ENCODE measurements at places on chromosomes 4 and X.

DNA sequence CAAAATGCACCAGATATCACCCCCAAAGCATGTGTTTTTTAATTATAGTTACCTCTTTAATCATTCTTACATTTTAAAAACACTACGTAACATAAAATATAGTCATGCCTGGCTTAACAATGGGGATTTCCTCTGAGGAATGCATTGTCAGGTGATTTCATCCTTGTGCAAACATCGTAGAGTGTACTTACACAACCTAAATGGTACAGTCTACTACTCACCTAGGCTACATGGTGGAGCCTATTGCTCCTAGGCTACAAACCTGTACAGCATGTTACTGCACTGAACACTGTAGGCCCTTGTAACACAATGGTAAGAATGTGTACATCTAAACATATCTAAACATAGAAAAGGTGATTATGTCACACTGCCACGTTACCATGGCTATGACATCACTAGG lies 208.6 kb downstream of the SPOCK3 start:
- no peak for DNase-seq

GRCh38 chr4:137361756-137362470 lies 170.4 kb downstream of the PCDH18 start:
- DNase-seq, result no peak

DNA sequence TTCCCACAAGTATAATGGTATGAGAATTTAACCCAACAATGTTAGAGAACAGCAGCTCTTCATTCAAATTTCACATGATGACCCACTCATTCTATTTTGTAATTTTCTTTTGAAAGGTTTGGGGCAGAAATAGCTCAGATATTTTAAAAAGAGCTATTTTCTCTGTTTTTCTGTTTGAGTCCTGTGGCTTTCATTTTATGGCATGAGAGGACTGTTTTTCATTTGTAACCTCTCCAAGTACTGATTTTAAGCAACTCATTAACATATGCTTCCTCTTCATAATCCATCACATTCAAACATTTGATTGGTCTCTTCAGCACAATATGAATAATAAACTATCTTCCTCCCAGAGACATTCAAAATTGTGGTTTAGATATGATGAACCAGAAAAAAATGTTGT lies 129.0 kb upstream of the TEX13A start:
- no peak for DNase-seq

DNA sequence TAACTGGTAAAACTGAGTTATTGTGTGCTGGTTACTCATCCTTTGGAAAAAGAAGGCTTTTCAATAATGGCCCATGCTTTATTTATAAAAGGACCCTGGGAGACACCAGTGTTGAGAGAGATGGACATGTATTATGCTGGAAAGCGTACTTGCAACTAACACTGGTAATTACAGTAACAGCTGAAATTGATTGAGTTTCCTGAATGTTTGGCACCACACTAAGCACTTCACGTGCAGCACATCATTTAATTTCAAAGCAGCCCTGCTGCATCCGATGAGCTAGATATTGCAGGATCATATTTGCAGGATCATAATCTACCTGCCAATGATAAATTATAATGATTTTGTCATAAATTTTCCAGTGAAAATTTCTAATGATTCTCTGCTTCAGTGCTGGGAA lies 81.5 kb downstream of the QRFPR start:
- DNase-seq, result no peak

GRCh38 chr4:188091-188490 lies 63.8 kb downstream of the ZNF718 start:
- DNase-seq, result no peak

DNA sequence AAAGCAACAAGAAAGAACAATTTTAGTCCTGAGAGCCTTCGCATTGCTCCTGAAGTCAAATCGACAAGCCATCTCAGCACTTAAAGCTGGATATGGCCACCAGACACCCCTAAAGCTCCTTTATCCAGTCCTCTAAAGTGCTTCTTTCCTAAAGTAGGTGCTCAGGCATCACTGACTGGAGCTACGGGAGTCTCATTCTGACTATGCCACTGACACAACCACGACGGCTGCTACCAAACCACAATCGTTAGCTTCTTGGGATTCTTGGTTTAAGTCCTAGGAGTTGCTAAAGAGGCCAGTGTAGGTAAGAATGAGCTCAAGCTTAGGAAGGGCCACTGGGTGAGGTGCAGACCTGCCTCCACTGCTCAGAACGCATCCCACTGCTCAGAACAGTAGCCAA lies 1.0 kb downstream of the SLC10A6 start:
- DNase-seq, result no peak

- DNase-seq, result no peak
These were observed 32.0 kb upstream of the COL25A1 start for GRCh38 chr4:109334129-109335105.

DNA sequence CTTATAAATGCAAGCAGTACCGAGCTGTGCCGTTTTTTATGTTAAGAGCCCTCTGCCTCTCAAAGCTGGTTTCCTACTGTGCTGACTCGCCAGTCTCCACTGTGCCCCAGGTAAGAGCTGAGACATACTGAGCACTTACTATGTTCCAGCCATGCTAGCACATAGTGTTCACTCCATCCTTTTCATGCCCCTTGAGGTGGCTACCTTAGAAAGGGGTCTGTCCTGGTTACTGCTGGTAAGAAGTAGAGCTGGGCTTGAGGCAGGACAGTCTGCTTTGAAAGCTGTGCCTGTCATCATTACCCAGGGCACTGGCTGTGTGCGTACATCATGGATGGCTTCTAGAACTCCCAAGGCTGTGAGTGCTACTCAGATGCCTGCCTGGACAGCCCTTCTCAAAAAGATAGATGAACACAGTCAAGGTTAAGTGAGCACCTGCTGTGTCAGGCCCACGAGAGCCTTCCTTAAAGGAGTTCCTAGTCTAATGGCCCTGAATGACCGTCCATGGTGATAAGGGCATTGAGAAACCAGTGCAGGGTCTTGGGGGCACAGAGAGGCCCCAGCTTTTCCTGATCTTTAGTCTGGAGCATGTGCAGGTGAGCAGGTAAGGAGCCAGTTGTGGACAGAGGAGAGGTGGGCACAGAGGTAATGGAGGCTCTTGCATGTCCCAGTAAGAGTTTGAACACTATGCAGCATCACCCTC lies 1.6 kb downstream of the STK32B start:
- DNase-seq, result no peak

DNA sequence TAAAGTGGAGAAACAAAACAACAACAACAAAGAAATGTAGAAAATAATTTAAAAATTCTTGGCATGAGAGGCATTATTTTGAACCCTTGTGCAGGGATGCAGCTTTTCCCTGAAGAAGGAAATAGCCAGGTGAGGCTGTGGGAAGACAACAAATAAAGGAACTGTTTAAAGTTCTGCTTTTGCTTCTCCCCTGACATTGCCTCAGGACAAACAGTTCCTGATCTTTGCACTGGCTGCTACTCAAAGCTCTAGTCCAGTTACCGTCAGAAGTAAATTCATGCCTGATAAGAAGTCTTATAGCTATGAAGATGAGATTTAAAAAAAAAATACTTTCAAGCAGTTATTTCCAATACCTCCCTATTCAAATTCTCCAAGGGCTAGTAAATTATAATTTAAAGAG lies 233.8 kb downstream of the IL15 start:
- DNase-seq, result no peak

DNA sequence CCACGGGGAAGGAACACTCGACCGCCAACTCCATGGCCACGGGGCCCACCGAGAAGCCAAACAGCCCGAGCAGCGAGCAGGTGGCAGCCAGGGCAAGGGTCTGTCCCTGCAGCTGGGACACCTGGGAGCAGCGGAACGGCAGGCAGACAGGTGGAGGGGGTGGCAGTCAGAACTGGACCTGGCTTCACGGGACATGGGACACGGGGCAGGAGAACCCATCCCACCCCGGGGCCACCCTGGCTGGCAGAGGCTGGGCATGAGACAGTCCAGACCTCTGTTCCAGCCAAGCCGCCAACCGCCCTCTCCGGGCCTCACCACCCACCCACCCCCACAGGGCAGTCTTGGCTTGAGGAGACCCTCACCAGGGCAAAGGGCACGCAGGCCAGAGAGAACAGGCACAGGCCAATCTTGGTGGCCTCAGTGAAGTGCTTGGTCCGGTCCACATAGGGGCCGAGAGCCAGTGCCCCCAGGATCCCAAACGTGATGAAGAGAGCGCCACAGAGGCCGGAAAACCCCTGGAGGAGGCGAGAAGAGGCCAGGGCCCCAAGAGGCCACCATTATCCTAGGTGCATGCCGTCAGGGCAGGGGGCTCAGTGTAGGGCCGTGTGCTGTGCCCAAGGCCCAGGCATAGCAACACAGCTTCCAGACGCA lies 5.6 kb downstream of the SLC49A3 start:
- no peak for DNase-seq

DNA sequence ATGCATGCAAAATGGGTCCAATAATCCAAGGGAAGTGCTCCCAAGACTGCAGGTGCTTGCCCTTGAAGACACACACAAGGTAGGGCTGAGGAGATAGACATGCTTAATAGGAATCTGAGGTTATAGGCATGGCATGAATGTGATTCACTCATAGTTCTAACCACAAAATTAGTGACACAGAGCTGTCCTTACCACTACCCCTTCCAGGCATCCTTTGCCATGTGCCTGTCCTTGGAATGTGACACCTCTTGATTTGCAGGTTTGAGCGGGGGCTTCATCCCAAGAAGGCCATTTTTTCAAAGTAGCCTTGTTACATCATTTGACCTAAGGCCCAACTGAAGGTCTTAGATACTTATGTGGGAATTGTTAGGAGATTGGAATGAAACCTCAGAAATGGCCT lies 112.5 kb downstream of the CCNG2 start:
- DNase-seq, result no peak

- no peak for DNase-seq
These were observed 41.8 kb upstream of the UNC5C start for GRCh38 chr4:95590615-95591014.

DNA sequence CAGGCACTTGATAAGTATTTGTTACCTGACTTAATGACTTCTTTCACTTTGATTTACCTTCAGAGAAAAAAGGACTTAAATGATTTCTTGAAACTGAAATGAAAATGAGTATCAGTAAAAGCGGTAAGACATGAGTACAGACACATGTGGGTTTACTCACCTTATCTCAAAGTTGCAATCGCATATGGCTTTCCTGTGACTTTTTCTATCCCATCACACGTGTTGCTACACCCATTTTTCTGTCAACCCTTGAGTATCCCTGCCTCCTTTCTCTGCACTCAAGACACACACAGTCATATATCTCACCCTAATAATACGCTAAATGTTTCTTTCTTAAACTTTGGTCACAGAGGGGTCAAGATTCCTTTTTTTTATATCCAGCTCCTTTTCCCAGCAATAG lies 11.0 kb upstream of the ARHGEF38 start:
- DNase-seq, result no peak

DNA sequence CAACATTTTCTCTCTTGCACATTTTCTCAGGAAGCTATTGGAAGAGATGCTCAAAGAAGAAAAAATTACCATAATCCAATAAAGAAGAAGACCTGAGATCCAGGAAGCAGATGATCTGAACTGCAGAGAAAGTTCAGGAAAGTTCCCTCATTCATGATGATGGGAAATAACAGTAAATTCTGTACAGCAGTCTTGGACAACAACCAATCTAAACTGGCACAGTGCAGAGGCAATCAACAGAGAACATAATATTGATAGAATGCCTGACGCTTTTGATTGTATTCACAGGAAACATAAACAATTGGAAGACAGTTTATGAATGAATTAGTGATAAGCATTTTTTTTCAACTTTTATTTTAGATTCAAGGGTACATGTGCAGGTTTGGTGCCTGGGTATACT lies 428.9 kb downstream of the KCTD8 start:
- DNase-seq, result no peak

- DNase-seq, result no peak
These were observed 840 bp upstream of the RPL34 start for GRCh38 chr4:108619372-108620100.

DNA sequence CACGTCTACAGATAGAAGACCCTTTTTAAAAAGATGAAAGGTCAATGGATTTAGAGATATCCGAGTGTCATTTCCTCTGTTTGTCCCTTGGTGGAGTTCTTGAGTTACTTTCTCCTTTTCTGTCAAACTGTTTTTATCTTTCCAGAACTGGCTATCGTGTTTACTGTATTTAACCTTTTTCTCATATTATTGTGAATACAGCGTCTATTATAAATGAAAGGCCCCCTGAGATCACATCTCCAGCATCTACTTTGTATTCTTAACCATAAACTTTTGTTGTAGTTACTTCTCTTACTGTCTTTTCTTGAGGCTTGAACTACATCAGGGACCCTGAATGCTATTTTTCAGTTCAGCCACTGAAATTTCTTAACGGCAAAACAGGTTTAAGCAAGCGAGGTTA lies 4.0 kb upstream of the PCDH7 start:
- no peak for DNase-seq

DNA sequence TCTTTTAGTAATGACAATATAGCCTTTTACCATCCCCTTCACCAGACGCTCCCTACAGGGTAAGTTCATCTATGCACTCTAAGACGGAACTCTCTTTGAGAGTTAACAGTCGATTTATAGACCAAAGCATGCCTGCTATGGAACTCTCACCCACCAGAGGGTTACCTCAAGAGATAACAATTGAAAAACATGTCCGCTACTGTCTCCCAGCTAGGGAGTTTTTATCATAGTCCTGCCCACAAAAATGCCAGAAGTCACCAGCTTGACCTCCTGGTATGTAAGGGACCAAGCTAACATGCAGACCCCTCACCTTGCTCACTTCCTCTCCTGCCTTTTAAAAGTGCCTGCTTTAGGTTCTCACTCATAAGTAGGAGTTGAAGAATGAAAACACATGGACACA lies 16.7 kb upstream of the YTHDC1 start:
- no peak for DNase-seq

GRCh38 chr4:163923092-163923491 lies 428.6 kb downstream of the TMA16 start:
- DNase-seq, result no peak

- no peak for DNase-seq
These were observed 36.9 kb upstream of the ATOH1 start for GRCh38 chr4:93791570-93792195.

DNA sequence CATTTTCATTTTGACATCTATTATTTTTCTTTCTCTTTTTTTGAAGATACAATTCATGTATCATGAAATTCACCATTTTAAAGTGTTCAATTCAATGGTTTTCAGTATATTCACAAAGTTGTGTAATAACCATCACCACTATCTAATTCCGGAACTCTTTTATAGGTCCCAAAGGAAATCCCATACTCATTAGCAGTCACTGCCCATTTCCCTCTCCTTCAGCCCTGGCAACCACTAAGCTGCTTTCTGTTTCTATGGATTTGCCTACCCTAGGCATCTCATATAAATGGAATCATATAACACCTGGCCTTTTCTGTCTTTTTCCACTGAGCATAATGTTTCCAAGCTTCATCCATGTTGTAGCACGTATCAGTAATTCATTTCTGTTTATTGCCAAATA lies 3.2 kb upstream of the FGF2 start:
- no peak for DNase-seq

DNA sequence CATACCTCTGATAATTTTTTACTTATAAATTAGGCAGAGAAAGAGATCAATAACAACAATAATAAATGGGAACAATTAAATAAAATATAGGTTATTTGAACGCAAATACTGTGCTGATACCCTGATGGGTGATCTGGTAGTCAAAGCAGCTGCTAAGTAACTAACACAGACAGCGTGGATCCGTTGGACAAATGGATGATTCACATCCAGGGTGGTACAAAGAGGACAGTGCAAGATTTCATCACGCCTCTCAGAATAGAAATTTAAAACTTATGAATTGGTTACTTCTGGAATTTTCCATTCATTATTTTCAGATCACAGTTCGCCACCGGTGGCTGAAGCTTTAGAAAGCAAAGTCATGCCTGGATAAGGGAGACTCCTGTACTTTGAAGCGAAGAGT lies 1066.0 kb upstream of the ADGRL3 start:
- DNase-seq, result no peak
